Renal cortex interstitium (tissue), 15 donors: ENCODE measurements at places on chromosomes 2 and 18.

GRCh38 chr2:154243685-154244084 is 372.0 kb downstream of the GALNT13 start:
- DNase-seq: no peak

DNA sequence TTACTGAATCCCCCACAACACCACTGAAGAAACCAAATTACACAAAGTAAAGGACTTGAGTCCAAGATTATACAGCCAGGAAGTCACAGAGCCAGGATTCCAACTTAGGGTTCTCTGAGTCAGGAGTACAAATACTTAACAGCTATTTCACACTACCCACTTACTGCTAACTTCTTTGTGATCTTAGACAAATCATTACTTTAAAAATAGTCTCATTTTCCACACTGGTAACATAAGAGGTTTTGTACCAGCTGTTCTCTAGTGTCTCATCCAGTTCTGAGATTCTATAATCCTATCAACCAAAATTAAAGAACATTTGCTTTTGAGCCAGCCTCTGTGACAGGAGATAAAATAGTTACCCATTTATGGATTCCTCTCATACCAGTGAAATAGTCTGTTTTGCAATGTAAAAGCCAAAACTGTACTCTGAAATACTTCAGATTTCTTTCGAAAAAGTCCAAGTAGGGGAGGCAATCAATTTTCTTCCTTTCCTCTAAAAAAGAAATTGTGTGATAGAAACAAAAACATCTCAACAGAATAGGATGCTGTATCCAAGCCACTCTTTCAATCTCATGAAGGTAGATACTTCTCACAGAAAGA is 157.6 kb downstream of the LRATD1 start:
- DNase-seq: no peak

- no peak for DNase-seq
These were observed 19.6 kb downstream of the SPATA3 start for GRCh38 chr2:231015478-231015877.

GRCh38 chr2:152523091-152523490 is 188.1 kb downstream of the FMNL2 start:
- no peak for DNase-seq

DNA sequence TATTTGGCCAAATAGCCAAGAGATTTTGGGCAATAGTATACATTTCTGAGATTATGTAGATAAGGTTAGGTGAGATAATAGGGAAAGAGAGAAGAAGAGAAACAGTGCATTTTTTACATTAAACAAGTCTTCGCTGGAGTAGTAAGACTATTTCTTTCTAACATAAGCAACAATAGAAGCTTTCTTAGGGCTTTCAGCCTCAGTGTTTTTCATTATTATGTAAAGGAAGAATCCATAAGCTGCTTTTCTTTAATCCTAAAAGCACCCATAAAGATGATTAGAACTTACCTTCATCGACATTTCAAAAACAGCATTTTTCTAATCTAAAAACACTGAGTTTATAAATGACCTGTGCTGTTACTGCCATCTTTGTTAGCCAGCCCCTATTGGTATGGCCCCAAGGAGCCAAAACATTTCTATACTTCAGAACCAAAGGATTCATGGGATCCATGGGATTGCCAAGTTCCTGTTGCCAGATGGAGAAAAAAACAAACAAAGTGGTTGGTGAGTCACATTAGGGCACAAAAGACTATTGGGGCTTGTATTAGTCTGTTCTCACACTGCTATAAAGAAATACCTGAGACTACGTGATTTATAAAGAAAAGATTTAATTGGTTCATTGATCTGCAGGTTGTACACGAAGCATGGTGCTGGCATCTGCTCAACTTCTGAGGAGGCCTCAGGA is 88.2 kb downstream of the SCG2 start:
- DNase-seq: no peak

GRCh38 chr18:79875931-79876461 is 75.5 kb downstream of the SLC66A2 start:
- DNase-seq: no peak

GRCh38 chr2:135744760-135745314 is 3.2 kb downstream of the UBXN4 start:
- DNase-seq: no peak

DNA sequence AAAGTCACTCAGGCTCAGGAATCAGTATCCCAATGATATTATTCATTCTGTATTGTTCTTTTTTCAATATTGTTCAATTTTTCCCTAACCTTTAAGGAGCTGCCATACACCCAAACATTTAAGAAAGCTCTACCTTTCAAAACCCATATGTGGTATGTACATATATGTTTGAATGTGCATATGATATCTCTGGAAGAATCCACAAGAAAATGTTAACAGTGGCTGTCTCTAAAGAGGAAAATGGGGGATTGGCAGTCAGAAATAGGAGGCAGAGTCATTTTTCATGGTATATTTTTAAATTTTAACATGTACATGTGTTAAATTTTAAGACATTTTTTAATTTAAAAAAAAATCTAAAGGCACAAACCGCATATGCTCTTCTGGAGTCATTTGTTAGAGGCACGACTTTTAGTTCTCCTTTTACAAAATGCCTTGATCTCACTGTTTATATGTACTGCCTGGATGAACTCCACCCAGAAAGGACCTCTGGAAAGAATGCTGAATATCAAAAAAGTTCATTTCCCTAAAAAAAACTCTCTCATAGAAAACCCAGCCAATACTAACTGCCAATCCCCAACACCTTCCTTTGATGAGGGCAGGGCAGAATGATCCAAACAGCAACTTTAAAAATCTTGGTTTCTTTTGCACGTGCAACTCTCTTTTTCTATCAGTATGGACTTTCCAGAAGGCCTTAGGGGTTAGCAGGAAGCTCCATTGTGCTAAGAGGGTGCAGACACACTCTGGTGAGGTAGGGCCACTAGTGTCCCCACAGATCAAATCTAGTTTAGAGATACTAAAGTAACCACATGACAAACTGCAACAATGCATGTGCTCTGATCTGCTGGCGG is 23.6 kb downstream of the KCTD1 start:
- no peak for DNase-seq

- no peak for DNase-seq
These were observed 96.2 kb downstream of the NCK2 start for GRCh38 chr2:105840933-105841332.

DNA sequence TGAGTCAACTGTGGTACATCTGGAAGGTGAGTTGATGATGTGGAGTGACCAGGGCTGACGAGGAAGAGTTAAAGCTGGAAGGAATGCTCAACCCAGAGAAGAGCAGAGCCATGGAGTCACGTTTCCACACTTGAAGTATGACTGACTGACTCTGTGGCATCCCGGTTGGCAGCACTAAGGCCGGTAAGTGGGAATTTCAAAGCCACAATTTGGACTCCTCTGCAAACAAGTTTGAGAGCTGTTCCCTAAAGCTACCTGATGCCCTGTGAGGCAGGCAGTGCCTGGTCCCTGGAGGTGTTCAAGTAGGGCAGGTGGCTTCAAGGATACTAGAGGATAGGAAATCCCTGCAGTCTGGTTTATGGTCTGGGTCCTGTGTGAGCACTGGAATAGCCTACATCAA is 69.3 kb upstream of the ITGB6 start:
- no peak for DNase-seq

DNA sequence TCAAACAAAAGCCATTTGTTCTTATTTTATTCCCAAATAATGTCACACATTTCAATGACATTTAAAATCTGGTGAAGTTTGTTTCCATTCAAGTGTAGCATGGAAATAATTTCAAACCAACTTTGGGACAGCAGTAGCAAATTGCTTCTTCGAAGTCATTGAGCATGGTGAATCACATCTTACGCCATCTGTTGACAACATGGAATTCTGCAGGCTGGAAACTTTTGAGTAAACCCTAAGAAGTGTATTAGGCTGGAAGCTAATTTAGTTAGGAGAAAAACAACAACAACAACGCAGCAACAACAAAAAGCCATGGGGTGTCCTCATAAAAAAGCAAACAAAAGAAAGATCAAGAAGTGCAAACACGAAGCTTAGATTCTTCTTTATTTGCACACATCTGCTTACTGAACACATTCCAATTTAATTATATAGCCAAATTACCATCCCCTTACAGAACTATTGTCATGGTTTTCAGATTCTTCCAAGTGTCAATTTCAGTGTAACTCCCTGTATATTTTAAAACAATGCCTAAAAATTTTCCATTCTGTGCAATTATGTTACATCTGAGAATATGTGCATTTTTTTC is 659.0 kb upstream of the CDH7 start:
- DNase-seq: peak; percentile 4

DNA sequence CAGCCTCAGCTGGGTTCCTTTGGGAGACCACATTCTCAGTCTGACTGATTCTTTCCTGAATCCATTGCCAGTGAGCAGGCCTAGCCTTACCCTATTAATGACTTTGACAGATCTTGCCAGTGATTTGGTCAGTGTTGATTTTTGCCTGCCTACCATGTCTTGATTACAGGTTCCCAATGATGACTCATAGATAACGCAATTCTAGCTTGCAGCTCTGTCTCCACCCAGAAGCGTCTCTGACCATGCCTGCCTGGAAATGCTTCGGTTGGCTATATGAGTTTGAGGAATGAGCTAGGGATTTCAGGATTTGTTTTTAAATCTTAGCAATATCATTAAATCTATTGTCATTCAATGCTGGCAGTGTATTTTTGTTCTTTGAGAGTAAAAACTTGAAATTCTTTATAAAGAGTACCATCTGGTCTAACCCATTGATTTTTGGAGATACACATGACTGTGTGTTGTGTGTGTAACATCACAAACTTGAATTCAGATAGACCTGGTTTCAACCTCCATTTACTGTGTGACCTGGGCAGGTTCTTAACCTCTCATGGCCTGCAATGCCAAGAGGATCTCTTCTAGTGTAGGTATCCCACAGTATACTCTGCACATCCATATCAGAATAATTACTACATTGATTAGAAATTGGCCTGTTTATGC is 57.0 kb downstream of the CCDC150 start:
- DNase-seq: no peak

DNA sequence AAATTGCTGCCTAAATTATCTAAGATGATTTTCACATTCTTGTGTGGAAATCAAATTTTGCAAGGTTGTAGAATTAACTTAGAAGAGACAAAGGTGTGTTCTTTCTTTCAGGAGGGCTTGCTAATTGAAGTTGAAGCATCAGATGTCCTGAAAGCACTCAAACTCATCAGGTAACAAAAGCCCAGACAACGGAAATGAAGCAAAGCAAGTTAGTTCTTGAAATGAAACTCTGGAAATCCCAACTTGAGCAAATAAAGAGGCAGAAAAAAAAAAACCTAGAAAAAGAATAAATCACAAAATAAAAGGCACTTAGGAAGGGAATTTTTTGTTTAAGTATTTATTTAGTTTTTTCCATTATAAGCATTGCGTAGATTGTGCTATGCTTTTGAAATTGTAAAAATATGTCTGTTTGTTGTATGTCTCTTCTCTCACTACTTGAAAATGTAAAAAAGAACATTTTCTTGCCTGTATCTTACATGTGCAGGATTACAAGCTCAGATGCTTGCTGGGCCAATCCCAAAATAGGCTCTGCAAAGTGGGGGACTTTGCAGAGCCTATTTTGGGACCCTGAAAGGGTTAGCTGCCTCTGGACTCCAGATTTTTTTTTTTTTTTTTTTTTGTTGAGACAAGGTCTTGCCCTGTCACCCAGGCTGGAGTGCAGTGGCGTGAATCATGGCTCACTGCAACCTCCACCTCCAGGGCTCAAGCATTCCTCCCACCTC is 46.7 kb downstream of the FAM161A start:
- no peak for DNase-seq

GRCh38 chr2:61380056-61380881 is 90.6 kb downstream of the USP34 start:
- no peak for DNase-seq

DNA sequence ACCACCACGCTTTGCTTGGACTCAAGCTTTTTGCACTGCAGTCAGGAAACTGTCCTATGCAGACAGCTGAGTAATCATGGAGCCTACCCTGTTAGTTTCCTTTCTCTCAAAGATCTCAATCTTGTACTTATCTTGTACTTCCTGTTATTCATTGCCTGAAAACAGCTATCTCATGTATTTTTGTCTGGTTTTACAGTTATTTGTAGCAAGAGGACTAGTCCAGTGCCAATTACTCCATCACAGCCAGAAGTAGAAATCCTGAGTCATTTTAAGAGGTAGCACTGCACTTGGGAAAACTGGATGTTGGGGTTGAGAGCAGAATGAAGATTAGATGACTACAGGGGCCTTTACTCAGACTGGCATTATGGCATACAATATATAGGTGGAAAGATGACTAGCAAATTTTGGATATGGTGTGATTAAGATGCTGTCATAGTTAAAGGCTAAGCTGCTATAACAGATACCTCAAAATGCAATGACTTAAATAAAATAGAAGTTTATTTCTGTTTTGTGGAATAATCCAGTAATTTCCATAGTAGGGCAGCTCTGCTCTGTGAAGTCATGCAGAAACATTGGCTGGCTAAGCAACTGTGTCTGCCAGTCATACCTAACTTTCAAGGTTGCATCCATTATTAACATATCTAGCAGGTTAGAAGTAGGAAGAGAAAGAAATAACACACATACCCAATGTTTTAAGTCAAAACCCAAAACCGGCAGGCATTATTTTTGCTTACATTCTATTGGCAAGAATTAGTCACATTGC is 21.1 kb upstream of the CHMP3 start:
- DNase-seq: no peak
